ENCODE measurements at places on chromosomes 3 and 15.

- DNase-seq, result no peak
Measured at GRCh38 chr3:106399761-106400160, 530.9 kb upstream of the CBLB start.

- no peak for DNase-seq
Measured at GRCh38 chr3:135706758-135707375, 258.7 kb upstream of the PPP2R3A start.

GRCh38 chr15:41977757-41978383 lies 5.5 kb upstream of the EHD4 start:
- DNase-seq, result no peak

- DNase-seq, result peak; percentile 83
Measured at GRCh38 chr3:11385891-11386290, 113.7 kb downstream of the ATG7 start.

GRCh38 chr15:61769557-61769956 lies 290.7 kb downstream of the VPS13C start:
- DNase-seq, result no peak

DNA sequence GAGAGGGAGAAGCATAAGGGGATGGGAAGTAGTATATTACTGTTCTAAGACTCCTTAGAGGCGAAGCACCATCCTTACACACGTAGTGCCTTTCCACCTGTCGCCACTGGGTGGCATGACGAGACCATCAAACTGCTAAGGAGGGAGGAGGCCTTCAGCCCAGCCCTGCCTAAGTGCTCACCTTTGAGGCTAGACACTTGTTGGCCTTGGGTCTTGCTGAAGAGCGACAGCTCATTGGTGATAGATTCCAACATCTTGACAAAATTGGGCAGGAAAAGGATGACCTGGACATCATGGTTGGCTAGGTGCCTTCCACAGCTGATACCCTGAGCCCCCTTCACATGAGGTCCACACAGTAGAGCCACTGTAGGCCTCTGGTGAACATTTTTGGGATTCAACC lies 19.6 kb downstream of the CLK3 start:
- DNase-seq, result peak; percentile 40

DNA sequence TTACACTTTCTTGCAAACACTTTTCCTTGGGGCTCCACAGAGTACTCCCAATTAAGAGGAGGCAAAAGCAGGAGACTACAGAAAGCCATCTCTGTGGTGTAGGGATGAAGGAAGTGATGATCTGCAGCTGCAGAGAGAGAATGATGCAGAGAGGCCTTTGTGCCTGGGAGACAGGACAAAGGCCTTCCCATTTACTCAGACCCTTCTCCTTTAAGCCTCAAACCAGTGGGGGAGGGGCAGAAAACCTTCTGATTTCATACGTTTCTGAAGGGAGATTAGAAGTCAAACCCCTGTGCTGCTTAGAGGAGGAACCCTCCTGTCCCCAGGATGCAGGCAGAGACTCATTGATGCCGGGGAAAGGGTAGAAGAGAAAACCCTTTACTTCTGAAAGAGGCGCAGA lies 130.8 kb downstream of the NEO1 start:
- DNase-seq, result no peak

DNA sequence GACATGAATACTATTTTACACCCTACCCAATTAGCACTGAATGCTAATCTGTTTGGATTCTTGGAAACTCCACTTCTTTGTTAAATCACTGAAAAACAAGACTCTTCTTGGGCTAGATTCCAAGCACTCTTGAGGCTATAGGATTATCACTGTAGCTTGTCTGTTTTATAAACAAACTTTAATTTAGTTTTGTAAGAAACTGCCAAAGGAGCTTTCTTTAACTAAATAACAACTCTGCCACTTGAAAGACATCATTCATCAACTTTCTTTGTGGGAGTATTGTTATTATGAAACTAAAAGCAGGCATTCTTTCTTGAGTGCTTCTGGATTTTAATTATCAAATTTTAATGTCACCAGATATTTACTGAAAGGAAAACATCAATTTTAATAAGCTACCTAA lies 24.1 kb downstream of the CBLB start:
- DNase-seq, result no peak

GRCh38 chr3:179806177-179806576 lies 153.3 kb downstream of the USP13 start:
- no peak for DNase-seq

- DNase-seq, result peak; percentile 66
Measured at GRCh38 chr3:122754929-122755328, 38.7 kb downstream of the HSPBAP1 start.
